Iris pigment epithelial cell (primary cell): ENCODE measurements at places on chromosomes 12 and 14.

GRCh38 chr12:24889411-24889810, 59.5 kb downstream of the BCAT1 start:
- no peak for DNase-seq

GRCh38 chr12:92472201-92472600, 230.6 kb upstream of the PLEKHG7 start:
- DNase-seq = peak; percentile 60

DNA sequence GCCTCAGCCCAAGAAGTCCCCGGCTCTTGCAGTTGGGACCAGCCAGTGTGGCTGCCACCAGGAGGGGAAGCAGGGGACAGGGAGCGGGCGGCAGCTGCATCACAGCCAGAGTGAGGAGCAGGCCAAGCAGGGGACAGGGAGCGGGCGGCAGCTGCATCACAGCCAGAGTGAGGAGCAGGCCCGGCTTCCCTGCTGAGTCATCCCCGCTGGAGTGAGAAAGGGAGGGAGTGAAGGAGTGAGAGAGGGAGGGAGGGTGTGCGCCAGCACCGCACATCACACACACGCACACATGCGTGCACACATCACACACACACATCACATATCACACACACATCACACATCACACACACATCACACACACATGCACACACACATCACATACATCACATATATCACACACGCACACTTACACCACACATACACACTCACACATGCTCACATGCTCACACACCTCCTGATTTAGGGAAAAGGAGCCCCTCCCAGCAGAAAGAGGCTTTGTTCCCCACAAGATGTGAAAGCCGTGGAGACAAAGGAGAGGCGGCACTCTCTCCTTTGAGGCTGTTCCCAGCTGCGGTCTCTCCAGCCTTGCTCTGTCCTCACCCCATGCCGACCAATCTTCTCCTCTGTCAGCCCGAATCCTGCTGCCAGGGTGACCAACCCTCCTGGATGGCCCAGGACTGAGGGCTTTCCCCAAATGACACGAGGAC, 16.7 kb upstream of the ZDHHC22 start:
- peak; percentile 61 for DNase-seq

GRCh38 chr14:78498062-78498595, 328.0 kb downstream of the NRXN3 start:
- DNase-seq = no peak

- peak; percentile 33 for DNase-seq
These were observed 11.3 kb downstream of the NR1H4 start for GRCh38 chr12:100484891-100485471.

DNA sequence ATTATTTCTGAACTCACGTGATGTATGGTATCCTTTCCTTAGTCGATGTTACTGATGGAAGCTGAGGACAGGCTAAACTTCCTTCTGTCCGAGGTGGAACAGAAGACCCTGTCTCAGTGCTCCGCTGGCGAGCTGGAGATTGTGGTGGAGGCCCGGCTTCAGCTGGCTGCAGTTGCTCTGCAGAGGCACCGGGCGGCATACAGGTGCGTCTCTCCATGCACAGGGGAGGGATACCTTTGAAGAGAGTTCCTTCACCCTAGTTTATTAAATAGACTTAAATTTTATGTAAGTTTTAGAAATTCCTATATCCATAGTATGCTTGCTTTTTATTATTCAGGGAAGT, 186.7 kb upstream of the NEDD1 start:
- no peak for DNase-seq

DNA sequence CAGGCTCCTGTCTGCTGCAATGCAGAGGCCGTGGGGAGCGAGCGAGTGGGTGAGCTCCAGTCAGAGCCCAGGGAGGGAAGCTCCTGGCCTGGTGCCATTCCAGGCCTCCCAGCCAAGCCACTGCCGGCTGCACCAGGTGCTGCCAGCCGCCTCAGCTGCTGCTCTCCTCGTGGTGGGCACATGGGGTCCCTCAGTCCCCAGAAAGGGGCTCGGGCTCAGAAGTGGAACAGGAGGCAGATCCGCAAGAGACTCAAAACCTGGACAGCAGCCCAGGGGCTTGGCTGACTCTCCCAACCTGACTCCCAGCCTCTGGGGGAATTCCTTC, 2.4 kb downstream of the ABCB9 start:
- DNase-seq = no peak

DNA sequence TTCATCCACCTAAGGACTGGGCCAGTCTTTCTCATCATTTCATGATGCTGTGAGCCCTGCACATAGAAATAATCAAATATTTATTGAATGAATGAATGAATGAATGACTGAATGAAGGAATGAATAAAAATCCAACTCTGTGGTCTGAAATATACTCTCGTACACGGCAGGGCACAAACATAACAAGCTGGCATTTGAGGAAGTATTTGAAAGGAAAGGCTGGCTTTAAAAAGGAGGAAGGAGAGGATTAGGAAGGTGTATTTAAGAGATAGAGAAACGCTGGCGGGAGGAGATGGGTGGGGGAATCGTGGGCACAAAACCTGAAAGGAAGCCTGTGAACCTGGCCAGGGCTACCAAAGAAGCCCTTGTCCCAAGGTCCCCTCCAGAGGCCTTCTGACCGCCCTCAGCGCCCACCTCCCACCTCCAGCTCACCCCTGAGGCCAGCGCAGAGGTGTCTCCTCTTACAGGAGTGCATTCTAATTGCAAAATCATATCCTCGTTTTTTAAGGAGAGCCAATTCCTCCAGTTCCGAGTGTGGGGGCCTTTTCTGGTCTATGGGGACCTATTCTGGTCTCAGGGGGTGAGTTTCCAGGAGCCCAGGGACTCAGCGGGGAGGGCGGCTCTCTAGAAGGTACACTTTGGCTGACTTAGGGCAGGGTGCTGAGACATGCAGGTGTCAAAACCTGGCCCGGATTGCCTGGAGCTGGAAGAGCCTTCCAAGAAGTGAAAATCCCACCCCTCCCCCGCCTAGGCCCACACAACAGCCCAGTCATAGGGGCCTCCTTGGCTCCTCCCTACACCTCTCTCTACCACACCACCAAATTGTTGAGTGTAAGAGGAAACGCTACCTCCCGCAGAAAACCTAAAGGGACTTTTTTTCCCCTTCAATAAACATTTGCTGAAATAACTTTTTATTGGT, 8.7 kb upstream of the JDP2 start:
- DNase-seq = peak; percentile 34

- DNase-seq = no peak
These were observed 26.0 kb downstream of the C12orf42 start for GRCh38 chr12:103469719-103470118.

- no peak for DNase-seq
These were observed 50.9 kb upstream of the TRAF3 start for GRCh38 chr14:102726191-102726949.

GRCh38 chr12:29187756-29188155, 38.7 kb downstream of the FAR2 start:
- DNase-seq = peak; percentile 43

- peak; percentile 67 for DNase-seq
These were observed 693.8 kb downstream of the BCL11B start for GRCh38 chr14:98578204-98578603.

DNA sequence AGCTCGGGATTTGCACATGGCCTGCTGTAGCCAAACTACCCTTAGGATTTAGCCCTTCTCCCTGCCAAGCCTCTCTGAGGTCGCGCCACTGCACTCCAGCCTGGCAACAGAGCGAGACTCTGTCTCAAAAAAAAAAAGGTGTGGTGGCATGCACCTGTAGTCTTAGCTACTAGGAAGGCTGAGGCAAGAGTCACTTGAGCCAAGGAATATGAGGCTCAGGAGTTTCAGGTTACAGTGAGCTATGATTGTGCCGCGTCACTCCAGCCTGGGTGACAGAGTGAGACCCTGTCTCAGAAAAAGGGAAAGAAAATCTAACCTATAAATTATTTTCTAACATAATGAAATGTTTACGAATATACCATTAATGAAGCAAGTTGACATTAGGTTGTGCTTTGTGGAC, 29.7 kb downstream of the ESRRB start:
- no peak for DNase-seq

DNA sequence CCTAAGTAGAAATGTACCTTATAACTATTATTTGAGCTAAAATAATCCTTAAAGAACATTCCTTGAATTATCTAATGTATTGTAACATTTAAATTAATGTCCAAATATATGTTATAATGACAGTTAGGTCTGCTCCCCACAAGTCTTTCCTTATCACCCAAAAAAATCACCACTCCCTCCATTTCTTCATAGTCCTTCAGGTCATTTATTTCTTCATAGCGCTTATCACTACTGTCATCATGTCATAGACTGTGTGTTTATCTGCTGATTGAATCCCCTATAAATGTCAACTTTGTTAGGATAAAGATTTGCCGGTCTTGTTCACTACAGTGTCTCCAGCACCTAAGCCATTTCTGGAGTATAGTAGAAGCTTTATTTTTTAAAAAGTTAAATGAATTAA, 12.0 kb downstream of the LUM start:
- no peak for DNase-seq

- DNase-seq = peak; percentile 91
These were observed 884.1 kb upstream of the MGAT4C start for GRCh38 chr12:87140262-87140661.

DNA sequence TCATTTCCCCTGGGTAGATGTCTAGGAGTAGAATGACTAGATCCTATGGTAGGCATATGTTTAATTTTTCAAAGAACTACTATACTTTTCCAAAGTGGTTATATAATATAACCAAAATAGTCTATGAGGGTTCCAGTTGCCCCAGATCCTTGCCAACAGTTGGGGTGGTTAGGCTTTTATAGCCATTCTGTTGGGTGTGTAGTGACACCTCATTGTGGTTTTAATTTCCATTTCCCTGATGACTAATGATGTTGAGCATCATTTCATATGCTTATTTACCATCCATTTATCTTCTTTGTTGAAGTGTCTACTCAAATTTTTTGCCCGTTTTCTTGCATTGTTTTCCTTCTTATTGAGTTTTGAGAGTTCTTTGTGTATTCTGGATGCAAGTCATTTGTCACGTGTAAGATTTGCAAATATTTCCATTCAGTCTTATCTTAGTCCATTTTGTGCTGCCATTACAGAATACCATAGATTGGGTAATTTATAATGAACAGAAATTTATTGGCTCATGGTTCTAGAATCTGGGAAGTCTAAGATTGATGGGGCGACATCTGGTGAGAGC, 4.7 kb downstream of the SYNE2 start:
- no peak for DNase-seq

GRCh38 chr14:75461755-75462349, 34.0 kb downstream of the JDP2 start:
- DNase-seq = no peak

DNA sequence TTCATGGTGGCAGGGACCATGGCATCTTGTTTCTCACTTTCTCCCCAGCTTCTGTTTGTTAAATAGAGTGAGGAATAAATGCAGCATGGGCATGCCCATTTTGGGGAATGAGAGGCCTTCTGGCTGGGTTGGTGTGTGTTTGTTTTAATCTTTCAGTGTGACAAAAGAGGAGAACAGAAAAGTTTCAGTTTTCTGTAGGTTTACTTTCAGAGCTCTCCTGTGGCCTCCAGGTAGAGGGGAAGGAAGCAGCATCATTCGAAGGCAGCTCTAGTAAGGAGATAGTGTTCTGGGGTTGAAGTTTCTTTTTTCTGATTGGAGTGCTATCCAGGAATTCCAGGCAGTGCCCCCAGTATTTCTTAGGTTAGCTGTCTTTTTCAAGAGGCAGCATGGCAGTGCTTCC, 15.3 kb downstream of the MSRB3 start:
- DNase-seq = no peak

DNA sequence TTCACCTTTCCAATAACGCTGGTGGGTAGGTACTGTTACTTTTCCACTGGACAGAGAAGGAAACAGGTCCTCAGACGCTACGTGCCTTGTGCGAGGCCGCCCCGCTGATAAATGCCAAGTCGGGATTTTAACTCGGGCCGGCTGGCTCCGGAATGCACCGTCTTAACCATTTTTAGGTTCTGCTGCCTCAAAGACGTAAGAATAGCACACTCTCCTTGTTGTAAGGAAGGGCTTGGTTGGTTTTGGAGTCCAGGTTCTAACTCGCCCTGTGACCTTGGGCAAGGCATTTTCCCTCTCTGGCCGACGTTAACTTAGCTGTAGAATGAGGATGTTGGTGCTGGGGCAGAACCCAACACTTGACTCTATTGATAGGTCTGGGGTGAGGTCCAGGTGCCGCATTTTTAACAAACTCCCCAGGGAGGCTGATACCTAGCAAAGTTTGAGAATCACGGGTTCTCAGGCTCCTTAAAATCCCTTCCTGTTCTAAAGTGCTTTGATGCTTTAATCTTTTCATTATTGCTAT, 814 bp downstream of the ANKRD13A start:
- DNase-seq = peak; percentile 52

DNA sequence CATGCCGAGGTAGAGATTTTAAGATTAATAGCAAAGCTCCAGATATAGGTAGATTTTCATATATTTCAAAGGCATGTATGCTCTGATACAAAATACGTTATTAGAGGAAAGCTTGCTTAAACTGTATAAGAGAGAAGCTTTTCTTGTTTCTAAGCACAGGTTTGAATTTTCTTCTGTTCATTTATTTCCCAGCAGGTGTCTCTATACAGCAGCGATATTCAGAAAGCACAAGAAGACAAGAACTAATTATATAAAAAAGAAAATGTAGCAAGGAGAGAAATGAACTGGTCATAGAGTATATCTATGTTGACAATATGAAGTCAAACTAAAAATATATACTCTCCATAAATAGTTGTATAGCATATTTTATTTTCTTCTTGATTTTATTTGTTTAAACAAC, 307.4 kb upstream of the NOVA1 start:
- no peak for DNase-seq

DNA sequence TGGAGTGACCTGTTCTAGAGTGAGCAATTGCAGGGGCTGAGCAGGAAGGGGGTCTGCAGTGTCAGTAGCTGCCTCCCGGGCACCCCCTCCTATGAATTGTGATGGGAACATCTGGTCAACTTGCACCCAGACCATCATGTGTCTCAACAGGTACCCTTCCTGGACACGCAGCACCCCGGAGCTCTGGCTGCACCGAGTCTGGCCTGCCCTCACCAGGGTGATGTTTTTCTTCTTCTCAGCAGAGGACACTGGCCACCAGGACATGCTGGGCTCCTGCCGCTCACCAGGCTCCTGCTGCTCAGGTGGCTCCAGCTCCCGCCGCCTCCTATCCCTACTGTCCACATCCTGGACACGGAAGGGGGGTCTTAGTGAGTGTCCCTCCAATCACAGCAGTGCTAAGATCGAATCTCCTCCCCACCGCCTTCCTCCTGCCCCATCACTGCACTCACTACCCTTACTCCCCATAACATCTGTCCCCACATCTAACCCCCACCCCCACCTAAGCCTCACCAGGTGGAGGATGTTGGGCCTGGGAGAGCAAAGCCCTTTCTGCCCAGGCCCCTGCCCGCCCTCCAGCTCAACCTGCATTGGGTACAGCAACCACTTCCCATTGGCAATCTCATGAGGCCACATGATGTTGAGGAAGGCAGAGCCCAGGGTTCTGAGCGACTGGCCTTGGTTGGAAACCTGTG, 14.9 kb downstream of the ITGA7 start:
- DNase-seq = no peak
